Subcutaneous adipose tissue (tissue), 4 donors: ENCODE measurements at places on chromosomes 11 and 22. TPM values are rescaled to one million over a fixed set of nuclear protein-coding genes. Genes with fewer than 3 reads are reported as not detected.

Gene TRIM48
- not detected for total RNA-seq

Gene OR5J2
- total RNA-seq: not detected

Gene SYT9
- total RNA-seq: not detected

Gene NAV2
- 13.6 TPM for total RNA-seq

Gene NRXN2
- 2.6 TPM for total RNA-seq

Gene ANKK1
- 0.66 TPM for total RNA-seq

Gene MMP7
- total RNA-seq: 2.4 TPM

Gene TIRAP
- 9.3 TPM for total RNA-seq

Gene DEPDC7
- total RNA-seq: 2.0 TPM

Gene OR51B4
- not detected for total RNA-seq

Gene CEP126
- total RNA-seq: 8.7 TPM
